ENCODE measurements at places on chromosomes 6 and 20.

DNA sequence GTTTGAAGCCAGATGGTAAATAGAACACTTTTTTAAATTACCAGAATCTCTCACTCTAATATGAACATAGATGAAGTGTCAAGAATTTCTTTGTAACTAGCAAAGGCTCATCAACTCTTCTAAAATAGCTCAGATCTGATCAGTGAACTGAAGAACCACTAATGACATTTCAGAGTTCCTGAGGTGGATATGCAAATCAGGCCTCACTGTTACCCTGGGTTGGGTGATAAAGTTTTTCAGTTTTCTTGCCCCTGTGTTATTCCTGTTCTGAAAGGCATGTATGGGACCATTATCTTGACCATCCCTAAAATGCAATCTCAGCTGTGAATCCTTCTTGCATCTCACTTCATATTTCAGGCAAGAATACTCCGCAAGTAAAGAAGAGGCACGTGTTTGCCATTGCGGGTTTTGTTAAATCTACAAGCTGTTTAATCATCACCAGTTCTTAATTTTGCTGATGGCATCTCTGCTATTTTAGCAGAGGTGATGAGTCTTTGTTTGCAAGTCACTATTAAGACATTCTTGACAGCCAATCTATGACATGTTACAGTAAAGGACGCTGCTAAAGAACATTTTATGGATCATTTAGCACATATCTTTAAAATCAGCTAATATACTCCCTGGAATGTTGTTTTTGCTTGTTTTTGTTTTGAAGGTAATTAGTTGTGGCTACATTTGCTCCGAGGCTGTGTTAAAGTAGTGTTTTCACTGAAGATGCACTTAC lies 47.9 kb downstream of the KHDC1L start:
- DNase-seq, result no peak

- no peak for DNase-seq
These were observed 92.2 kb downstream of the CTNNBL1 start for GRCh38 chr20:37786043-37786442.

- DNase-seq, result no peak
These were observed at the start of gene CD93 for GRCh38 chr20:23086056-23086566. CD93 (minus strand) TSS chr20:23086324; CDS start chr20:23086192, 132 bp downstream.

DNA sequence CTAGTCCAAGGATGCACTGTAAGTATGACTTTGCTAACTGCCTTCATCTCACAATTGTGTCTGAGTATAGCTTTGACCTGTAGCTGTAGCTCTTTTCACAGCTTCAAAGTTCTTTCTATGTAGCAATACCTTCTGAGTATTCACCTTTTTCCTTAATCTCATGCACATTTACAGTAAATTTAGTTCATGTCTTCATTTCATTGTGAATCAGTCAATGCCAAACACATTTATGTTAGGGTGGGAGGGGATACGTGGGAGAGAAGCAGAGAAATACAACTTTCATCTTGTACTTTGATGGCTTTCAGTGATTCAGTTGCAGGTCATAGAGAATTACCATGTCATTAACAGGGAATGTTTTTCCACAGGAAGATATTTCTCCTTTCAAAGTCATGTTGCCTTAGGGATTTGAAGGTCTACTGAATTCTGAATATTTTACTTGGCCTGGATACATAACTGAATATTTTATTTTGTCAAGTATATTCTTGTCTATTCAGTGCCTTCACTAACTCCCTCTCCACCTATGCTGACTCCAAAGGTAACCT lies 119.2 kb downstream of the TINAG start:
- no peak for DNase-seq

DNA sequence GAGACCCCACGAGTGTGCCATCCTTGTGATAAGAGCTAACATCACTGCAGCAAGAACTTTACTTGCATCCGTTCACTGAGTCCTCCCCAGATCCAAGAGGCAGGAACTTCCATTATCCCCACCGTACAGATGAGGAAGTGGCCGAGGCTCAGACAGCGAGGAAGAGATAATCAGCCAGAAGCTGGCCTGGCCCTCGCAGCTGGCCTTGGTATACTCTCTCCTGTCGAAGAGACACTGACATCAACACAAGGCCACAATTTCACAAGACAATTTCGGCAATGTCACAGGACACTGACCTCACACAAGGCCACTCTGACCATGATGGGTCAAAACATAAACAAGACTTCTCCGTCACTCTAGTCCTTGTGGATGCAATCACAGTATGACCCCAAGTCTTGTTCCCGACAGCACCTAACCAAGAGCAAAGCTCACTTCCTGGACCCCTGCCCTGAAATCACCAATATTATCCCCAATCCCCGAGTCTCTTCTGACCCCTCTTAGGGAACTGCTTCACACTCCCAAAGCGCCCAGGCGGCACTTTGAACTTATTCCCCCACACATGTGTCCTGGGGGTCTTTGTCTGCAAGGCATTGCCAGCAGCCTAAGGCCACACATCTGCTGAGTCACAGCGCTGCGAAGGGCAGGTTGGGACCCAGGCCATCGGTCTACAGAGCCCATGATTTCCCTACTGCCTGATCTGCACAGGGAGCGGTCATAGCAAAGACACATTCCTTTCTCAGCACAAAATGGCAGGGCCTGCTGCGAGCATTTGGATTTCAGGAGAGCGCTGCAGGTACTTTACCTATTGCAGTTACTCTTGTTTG lies 14.8 kb upstream of the VAPB start:
- DNase-seq, result no peak

GRCh38 chr6:116300566-116300965 lies 20.8 kb upstream of the TSPYL1 start:
- DNase-seq, result no peak

DNA sequence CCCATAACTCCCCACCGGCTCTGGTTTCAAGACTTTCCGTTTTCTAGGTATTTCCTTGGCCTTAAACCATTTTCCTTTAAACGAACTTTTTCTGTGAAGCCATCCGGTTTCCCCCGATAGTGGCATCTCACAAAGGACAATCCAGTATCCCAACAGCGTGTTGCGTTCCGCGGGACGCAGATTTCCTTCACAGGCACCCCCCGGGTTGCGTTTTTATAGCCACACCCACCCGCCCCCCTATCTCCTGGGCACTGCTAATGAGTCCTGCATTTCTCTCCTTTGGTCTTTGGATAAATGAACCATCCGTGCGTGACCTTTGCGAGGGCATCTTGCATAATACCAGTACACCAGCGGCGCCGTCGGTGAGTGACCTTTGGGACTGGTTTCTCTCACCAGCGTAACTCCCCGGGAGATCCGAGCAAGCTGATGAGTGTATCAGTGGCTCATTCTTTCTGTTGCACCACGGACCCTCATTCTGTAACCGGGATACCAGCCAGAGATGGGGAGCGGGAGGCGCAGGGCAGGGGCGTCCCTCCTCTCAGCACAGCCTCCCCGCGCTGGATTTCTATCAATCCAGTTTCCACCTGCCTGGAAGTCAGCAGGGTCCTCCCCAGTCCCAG lies 586 bp upstream of the NQO2 start:
- DNase-seq, result no peak

GRCh38 chr20:8002056-8002455 lies 17.5 kb downstream of the TMX4 start:
- DNase-seq, result no peak

- peak; percentile 41 for DNase-seq
These were observed 3.0 kb downstream of the ANKRD66 start for GRCh38 chr6:46749731-46750130.

GRCh38 chr6:106631346-106631745 lies 2.0 kb downstream of the QRSL1 start:
- no peak for DNase-seq

GRCh38 chr20:52830598-52830997 lies 141.6 kb upstream of the TSHZ2 start:
- no peak for DNase-seq

- DNase-seq, result no peak
These were observed 219.8 kb upstream of the STXBP5 start for GRCh38 chr6:146984251-146984924.

DNA sequence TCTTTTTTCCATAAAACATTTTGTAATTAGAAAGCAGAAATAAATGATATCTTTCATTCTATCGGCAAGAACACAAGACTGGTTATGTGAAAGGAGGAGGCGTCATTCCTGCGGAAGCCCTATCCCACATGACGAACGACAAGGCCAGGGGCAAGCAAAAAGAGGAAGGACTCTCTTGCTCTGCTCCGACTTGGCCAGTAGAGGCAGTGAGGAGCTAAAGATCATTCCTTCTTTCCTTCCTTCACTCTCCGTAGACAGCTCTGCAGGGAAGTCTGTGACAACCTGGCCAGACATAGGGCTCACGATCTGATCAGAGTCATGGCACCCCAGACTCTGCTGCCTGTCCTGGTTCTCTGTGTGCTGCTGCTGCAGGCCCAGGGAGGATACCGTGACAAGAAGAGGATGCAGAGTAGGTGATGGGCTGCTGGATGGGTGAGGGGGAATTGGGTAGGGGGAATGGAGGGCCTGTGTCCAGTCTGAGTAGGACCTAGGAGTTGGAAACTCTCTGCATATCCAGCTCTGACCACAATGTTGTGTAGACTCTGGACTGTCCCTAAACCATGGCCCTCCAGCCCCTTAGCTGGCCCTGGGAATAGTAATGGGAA lies at the start of gene WFDC10A:
TSS of gene WFDC10A (plus strand) at position 244 of the 605 bp plus-strand sequence. CDS start at position 319, 75 bp downstream.
- DNase-seq, result peak; percentile 84

DNA sequence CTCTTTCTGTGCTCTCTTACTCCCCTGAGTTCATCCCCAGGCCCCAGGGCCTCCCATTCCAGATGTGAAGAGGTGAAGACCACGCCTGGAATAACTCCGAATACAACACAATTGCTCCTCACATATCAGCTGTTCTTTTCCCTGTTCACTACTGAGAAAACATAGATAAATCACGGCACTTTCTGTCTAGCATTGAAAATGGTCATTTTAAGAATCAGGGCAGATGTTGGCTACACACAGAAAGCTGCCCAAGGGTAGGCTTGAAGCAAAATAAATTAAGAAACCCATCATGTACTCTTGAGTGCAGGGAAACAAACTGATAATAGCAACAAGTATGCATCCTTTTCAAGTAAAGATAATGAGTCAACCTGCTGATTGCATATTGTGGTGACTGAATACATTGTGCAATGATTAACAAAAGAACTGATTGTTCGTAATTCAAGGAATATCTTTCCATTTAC lies 382.5 kb downstream of the PRKN start:
- DNase-seq, result no peak

GRCh38 chr6:341914-342831 lies 49.4 kb upstream of the IRF4 start:
- DNase-seq, result no peak

DNA sequence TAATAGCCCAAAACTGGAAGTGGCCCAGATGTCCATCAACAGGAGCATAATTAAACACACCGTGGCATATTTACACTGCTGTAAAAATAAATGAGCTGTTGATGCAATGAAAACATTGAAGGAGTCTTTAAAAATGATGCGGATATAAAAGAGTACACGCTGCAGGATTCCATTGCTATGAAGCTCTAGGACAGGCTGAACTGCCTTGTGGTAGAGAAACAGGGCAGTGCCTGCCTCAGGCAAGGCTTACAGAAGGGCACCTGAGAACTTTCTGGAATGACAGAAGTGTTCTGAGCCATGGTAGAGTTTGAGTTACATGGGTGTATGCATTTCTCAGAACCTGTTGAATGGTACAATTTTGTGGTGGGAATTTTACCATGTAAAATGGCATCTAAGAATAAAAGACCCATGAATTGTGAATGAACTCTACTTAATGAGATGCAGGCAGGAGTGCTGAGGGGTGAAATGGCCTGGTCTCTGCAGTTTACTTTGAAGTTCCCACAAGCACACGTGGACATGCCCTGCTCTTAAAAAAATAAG lies 45.3 kb upstream of the RIN2 start:
- no peak for DNase-seq

DNA sequence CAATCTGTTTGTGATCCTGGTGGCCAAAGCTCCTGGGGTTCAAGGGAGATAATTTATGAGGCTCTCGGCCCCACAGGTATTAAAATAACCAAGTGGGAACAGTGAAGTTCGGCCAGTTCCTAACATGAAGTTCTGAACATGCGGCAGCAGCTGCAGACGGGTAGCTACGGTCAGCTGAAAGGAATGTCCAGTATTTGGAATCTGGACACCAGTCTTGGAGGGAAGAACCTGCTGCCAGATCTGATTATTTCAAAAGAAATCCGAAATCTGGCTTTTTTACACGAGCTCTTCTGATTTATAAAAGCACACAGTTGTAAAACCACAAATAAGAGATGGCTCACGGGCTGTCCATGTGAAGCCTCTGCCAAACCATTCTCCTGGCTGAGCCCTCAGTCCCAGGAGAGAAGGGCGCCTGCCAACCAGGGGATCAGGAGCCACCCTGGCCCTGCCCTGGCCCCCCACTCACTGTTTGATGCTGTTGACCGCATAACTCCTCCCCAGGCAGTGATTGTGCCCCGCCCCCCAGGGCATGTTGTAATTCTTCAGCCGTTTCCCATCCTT lies 28.2 kb upstream of the KCNB1 start:
- DNase-seq, result no peak

DNA sequence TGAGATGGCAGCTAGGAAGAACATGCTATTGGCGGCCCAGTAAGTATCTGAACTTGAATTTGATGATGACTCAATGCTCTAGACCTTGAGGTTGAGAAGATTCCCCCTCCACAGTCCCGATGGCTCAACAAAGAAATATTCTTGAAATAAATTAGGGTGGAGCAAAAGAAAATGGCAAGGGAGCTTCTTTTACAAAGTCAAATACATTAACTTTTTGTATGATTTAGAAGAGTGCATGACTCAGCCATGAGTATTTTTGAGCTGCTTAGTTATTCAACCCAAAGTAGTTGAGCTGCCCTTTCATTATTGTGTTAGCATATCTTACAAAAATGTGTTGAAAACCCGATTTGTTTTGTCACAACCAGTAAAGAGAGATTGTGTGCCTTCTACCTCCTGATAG lies 7.6 kb downstream of the TFAP2C start:
- DNase-seq, result no peak

DNA sequence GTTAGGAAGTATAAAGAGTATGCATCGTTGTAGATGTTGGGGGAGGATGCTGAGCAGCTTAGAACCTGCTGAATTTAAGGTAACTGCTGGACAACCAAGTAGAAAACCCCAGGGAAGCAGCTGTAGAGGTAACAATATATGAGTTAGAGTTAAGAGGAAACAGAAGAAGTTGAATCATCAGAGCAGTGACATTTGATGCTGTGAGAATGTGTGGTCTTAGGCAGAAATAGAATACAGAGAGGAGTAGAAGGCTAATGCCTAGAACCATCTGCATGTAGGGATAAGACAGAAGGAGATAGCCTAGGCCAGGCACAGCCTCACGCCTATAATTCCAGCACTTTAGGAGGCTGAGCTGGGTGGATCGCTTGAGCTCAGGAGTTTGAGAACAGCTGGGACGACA lies 22.6 kb upstream of the DYNLRB1 start:
- DNase-seq, result no peak

DNA sequence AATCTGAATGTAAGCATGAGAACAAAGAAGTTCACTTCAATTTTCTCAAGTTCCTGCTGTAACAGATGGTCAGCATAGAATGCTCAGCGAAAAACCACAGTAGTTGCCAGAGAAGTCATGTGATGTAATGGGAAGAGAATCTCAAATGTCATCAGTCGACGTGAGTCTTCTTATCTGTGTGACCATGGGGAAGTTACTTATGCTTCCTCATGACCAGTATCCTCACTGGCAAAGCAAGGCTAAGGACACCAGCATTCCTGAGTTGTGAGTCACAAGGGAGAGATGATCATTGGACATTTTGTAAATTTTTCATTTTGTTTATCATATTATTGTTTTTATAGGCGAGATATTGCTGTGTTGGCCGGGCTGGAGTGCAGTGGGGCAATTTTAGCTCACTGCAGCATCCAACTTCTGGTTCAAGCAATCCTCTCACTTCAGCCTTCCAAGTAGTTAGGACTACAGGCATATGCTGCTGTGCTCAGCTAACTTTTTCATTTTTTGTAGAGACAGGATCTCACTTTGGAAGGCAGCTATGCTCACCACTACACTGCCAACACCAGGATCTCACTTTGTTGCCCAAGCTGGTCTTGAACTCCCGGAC lies 21.9 kb downstream of the SGK1 start:
- peak; percentile 26 for DNase-seq

- DNase-seq, result no peak
These were observed 43.6 kb upstream of the BHLHE23 start for GRCh38 chr20:63050406-63050805.

Data from iPS-NIHi11 (cell line).